NCI-H524 (cell line): ENCODE measurements at places on chromosomes 2 and 18.

- DNase-seq, result no peak
Observed at GRCh38 chr2:129459200-129459876, 520.1 kb upstream of the RAB6C start.

GRCh38 chr2:182020286-182021070 lies 34.8 kb downstream of the PPP1R1C start:
- no peak for DNase-seq

GRCh38 chr2:24766609-24767008 lies 26.6 kb downstream of the PTRHD1 start:
- no peak for DNase-seq

GRCh38 chr18:6478121-6478520 lies 63.4 kb upstream of the L3MBTL4 start:
- no peak for DNase-seq

GRCh38 chr2:12196495-12196894 lies 450.1 kb downstream of the LPIN1 start:
- DNase-seq, result no peak

DNA sequence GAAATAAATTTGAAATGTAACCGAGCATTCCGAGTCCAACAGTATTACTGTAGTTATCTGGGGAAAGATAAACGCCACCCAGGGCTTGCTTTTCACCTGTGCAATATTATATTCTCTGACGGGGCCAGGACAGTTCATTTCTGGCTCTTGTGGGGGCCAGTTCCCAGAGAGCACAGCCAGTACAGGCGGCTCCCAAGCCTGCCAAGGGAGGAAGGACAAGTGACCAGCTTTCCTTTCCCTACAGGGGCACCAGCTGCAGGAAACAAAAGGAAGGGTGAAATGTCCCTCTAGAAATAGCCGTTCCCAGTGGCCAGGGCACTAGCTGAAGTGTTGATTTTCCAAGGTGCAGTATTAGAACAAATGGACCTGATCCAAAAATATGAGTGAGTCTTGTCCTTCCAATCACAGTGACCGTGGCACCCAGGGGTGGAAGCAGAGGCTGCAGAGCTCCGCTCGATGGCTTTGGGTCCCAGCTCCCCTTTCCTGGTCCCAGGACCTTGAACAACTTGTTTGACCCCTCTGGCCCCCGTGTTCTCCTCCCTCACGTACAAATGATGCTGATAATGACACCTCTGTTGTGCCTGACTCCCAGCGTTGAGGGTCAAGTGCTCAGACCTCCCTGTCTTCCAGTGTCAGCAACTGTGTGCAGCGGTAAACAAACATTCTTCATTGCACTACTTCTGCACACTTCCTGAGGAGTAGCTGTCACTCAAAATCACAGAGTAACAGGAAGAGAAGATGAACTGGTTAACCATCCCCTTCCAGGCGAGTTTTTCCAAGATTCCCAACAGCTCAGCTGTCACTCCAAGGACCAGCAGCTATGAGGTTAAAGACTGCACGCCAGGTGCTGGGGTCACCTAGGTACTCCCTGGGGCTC lies 40.9 kb downstream of the GYPC start:
- no peak for DNase-seq

DNA sequence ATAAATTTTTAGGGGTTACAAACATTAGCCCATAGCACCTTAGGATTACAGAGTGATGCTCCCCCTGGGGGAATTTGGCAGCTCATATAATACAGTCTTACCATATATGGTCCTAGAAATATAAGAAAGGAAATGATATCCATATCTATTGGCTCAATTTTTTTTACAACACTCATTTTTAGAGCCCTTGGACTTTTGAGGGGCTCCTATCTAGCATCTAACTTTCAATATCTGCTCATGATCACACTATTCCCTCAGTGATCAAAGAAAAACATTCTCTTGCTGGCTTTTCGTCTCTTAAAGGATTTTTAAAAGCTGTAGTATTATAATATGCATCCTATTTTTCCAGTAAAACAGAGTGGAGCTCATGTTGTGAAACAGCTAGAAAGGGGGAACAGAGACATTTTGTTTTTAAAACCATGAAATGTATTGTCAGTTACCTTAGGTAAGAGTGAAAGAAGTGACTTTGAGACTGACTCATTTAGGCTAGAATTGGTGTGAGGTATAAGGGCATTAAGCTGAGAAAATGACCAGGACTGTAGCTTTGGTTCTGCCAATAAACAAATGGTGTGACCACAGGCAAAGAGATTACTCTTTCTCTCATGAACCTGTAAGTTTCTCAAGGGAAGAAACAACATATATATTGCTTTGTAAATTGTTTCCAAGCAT lies 65.8 kb downstream of the ALPK2 start:
- no peak for DNase-seq

GRCh38 chr18:46712406-46712805 lies 44.4 kb downstream of the ST8SIA5 start:
- no peak for DNase-seq

- no peak for DNase-seq
Observed at GRCh38 chr2:46086578-46087070, 210.6 kb upstream of the EPAS1 start.

DNA sequence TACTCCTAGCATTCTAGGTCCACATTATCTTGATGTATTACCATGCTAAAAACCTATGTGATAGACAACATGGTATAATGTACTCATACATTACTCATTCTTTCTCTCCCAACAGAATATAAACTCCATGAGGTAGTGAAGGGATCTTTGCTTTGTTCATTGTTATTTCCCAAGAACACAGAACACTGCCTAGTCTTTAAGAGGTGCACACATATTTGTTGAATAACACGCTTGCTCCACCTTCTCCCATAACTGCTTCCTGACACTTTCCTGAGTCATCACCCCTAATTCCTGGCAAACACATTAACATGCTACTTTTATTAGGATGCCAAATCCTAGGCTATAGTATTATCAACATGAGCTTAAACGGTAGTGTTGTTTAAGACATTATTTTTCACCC lies 41.3 kb downstream of the REV1 start:
- no peak for DNase-seq

DNA sequence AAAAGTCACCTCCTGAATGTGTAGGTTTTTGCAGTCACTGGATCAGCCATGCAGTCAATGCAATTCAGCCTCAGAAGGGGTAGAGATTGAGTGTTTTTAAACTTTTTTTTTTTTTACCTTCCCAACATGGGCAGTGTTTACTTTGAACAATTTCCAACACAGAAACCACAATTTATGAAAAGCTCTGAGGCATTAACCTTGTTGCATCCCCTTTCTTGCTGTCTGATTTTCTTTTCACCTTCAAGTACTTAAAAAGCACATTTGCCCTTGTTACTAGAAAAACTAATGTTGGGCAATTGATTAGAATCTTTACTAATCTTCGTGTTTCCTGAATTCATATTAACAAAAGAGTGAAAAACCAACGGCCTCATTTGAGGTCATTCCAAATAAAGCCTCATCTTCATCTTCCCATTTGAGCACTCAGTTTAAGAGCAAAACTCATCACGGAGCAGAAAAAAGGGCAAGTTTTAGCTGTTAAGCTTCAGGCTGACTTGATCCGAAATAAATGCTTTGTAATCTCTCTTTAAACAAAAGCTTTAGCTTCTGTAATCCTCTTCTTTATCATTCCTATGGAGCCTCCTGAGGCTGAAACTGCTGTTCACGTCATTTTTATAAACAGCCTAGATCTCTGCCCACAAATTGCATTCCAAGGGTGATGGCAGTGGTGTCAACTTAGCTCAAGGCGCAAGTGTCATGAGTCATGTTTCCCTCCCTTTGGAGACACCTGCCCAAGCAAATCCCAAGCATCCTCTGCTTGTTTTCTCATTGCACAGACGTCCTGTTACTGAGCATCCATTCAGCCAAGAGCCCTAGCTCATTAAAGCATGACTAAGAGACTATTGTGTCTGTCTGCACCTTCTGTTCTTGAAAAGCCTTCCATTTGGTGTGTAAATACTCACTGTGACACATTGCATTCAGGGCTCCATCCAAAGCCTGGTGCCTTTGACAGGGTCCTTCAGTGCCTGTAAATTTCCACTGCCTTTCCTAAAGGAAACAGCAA lies 107.7 kb downstream of the HNMT start:
- DNase-seq, result peak; percentile 89

GRCh38 chr2:157432475-157433106 lies 11.3 kb downstream of the CYTIP start:
- no peak for DNase-seq

DNA sequence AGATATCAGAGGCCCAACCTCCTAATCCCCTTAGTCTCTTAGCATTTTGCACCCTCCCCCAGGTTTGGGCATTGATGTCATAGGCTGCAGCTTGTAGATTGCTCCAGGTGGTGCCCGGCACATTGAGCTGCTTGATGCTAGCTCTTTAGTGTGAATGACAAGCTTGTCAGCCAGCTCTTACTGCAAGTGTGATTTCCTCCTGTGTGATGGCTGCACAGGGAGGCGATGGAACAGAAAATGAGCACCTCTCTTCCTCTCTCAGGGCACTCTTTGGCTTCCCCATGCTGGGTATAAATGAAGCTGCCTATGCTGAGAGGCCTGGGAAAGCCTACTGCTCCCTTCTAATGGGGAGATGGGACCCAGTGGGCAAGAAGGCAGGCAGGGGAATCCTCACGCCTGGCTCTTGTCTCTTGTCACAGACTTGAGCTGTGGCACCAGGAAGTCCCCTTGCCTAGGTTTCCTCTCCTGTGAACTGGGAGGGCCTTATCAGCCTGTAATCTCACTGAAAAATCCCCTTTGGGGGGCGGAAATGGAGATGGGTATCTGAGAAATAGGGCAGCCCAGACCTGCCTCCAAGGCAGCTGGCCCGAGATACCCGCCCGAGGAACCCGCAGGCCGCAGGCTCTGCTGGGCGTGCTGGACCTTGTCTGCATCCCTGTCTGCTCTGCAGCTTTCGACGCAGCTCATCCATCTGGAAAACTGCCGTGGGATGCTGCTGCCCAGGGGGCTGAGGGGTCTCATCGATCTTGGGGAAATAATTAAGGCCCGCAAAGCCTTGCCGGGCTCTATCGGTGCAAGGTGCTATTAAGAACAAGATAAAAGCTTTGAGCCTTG lies 163.5 kb upstream of the CXCR4 start:
- no peak for DNase-seq

DNA sequence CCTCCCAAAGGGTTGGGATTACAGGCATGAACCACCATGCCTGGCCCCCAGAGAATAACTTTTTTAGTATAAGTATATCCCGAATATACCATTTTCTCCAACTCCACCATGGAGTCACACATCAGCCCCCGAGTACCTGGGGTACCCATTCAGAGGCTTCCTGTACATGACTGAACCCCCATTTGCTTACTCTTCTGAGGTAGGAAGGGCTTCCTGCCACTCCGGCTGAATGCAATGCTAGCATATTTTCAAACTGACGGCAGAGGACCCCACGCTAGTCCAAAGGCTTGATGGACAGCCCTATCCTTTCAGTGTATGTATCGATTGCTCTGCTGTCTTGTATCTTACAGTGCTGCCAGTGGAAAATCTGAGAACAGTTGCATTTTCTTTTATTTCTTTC lies 220.6 kb upstream of the SH3BP4 start:
- no peak for DNase-seq

GRCh38 chr2:235025800-235026536 lies 74.2 kb downstream of the SH3BP4 start:
- no peak for DNase-seq

GRCh38 chr18:48336332-48336731 lies 72.9 kb downstream of the ZBTB7C start:
- DNase-seq, result no peak

DNA sequence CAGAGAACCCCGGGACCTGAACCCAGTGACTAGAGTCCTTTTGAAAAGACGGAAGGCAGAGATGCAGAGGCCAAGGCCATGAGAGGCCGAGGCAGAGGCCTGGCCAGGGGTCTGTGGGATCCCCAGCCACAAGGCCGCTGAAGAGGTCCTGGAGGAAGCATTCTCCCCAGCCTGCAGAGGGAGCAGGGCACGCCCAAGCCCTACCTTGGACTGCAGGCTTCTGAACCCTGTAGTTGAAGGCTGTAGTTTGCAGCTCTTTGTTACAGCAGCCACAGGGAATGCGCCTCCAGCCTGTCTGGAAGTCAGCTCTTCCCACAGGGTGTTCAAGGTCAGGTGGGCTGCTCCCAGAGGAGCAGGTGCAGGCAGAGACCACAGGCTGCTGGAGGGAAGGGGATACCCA lies 22.1 kb upstream of the PXDN start:
- DNase-seq, result no peak

DNA sequence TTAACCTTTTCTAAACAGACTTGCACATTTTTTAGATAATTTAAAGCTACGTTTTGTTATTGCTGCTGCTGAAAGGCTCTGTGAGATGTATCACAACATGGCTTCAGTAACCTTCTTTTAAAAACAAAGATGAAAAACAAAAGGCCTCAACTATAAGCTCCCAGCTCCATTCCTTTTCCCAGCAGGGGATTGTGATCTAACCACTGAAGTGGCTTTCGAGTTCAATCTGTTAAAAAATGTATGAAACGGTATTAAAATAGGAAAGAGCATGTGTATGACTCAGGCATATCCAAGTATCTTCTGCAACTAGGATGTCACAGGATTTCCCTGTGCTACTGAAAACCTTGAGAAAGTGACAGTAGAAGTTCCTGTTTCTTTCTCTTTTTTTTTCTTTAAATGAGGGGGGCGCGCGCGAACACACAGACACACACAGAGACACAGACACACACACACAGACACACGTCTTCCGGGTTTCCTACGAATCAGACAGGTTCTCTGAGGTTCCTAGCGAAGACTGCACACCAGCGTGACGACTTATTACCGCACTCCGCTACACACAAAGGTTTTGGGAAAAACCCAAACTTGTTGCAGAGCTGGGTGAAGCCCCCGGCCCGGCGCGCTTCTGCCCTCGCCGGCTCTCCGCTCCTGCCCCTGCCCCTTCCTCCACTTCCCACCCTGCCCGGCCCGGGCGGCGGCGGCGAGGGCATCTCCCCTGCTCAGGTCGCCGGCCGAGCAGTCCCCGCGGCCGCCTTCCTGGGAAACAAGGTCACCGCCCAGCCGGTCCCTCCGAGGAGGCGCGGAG lies 86.8 kb downstream of the RBMS1 start:
- peak; percentile 60 for DNase-seq

DNA sequence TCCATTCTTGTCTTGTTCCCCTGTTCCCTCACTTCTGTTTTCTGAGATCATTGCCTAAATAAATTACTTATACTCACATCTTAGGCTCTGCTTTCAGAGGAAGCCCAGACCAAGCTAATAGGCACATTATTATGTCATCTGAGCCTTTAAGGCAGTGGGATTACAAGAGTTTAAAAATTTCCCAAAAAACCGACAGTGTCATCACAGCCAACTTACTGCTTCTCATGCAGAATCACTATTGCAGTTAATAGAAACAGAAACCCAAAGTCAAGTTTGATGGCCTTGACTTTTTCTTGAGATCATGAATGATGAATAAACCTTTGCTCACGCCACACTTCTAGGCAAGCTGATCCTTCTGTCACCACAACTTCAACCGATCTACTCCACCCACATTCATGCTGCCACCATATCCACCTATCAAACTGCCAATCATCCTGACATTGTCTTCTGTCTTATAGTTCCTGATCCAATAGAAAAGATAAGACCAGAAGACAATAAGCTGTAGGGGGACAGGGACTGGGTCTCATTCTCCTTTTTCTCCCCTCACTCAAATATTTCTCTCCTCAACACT lies 142.7 kb upstream of the CREB1 start:
- DNase-seq, result no peak

GRCh38 chr2:208049006-208049405 lies 23.7 kb upstream of the PLEKHM3 start:
- no peak for DNase-seq
